Activated naive CD4-positive, alpha-beta T cell (primary cell): ENCODE measurements at places on chromosomes 3 and 15.

GRCh38 chr3:194775266-194775665 lies 89.6 kb downstream of the FAM43A start:
- no peak for DNase-seq

- DNase-seq: no peak
These were observed 24.7 kb downstream of the MYO5A start for GRCh38 chr15:52503788-52504496.

- no peak for DNase-seq
These were observed 1.2 kb downstream of the PRR20G start for GRCh38 chr3:127286571-127287140.

DNA sequence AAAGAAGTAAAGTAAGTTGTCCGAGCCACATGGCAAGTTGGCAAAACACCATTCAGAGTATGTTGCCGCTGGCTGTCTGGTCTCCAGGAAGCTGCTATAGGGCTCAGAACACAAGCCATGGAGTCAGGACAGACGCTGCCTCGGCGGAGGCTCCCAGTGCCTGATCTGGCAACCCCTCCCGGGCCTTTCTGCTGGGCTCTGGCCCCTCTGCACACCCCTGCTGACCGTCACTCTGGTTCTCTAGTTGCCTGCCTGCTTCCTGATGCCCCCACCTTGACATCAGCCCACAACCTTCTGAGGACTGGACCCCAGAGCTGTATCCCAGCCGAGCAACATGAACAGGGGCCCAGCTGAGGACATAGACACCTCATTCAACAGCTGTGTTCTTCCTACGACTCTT lies 39.1 kb downstream of the MGLL start:
- DNase-seq: no peak

- no peak for DNase-seq
These were observed 24.1 kb downstream of the CX3CR1 start for GRCh38 chr3:39255503-39256325.

DNA sequence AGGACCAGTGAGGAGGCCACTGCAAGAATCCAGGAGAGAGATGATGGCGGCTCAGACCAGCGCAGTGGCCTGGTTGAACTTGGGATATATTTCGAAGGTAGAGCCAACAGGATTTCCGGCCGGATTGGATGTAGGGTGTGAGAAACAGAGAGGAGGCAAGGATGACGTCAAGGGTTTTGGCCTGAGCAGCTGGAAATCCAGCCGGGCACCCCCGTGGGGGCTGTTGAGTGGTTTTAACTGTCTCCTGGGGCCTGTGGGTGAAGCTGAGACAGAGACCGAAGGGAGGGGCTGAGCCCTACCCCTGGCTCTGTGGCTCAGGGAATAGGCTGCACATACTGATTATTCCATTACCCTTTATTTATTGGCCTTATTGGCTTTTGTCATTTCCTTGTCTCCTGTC lies 45.7 kb downstream of the EXOG start:
- DNase-seq: no peak

DNA sequence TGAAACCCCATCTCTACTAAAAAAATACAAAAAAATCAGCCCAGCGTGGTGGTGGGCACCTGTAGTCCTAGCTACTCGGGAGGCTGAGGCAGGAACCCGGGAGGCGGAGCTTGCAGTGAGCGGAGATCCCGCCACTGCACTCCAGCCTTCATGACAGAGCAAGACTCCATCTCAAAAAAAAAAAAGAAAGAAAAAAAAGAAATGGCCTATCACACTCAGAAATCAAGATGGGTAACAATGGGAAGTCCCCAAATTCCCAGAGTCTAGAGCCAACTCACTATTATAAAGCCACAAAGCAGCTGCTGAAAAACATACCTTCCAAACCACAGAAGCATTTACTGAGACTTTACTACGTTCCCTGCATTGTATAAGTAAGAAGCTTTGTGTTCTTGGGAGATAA lies 7.5 kb downstream of the HDGFL3 start:
- no peak for DNase-seq

- no peak for DNase-seq
These were observed 81.4 kb downstream of the TM4SF4 start for GRCh38 chr3:149555927-149556326.

DNA sequence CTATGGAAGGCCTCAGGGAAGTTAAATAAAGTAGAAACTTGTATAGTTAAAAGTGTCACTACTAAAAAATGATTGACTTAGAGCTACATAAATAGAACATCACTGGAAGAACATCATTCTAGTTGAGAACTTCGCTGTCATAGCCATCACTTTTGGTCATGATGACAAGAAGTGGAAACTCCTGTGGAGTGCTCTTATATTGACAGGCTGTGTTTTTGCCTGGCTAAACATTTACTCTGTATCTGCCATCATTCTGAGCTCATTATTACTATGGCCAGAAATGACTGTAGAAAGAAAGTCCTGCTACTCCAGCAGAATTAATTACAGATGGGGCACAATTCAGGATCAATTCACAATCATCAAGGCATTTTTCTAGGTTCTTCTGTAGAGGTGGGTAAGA lies 165.1 kb upstream of the GOLIM4 start:
- DNase-seq: no peak

DNA sequence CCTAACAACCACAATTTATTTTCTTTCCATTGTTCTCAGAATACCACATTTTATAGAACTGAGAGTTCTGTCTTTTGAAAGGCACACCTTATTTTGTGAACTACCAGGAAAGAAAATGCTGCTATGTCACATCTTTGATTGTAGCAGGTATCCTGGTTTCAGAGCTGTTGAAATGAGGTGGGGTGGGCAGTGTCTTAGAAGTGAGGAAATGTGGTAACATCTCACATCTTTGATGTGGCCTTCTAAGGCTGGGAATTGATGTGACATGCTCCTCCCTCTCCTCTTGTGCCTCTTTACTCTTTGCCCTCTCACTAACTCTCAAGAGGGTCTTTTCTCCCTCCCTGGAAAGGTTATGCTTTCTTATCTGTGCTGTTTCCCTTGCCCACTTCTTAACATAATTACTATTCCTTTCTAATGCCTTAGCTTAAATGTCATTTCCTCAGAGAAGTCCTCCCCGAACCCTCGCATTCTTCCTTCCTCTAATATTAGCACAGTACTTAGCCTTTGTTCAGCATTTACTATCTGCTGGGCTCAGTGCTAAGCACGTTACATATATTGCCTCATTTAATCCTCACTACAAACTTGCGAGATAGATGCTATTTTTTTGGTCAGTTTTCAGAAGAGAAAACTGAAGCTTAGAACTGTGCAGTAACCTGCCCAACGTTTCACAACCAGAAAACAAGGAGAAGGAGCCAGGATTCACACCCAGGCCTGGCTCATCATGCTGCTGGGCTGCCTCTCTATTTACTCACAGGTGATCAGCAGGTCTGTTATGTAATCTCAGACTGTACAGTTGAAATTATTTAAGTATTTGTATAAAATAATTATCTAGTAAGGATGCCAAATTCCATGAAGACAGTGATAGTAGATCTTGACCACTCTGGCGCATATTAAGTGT lies 24.0 kb upstream of the SPTSSB start:
- DNase-seq: no peak

DNA sequence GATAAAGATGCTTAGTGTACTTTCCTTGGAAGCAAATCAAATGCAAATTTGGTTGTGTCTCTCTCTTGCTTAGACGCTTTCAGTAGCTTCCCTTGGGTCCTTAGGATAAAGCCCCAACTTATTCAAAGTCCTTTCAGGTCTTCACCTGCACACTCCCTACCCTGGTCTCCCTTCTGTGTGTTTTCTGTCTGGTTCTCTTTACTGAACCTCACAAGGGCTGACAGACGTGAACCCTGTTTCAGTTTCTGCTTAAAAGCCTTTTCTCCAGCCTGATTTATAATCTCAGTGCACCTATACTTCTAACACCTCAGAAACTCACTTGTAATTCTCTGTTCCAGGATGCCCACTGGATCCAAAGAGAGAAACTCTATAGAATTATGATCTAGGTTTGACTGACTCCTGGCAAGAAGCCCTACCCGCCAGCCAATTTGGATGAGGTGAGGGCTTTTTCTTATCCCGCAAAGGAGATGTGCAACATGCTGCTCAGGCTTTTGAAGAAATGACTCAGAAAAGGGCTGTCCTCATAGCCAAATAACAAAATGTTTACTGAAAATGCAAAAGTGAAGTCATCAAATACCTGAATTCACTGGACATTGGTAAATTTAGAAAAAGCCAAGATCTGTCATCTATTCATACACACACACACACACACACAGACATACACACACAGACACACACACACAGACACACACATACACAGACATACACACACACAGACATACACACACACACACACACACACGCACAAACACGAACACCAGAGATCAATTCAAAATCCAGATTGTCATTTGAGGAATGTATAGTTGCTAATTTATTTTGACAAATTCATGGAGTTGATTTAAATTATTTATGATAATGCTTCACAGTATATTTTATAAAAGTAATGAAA lies 102.4 kb upstream of the EOMES start:
- no peak for DNase-seq

DNA sequence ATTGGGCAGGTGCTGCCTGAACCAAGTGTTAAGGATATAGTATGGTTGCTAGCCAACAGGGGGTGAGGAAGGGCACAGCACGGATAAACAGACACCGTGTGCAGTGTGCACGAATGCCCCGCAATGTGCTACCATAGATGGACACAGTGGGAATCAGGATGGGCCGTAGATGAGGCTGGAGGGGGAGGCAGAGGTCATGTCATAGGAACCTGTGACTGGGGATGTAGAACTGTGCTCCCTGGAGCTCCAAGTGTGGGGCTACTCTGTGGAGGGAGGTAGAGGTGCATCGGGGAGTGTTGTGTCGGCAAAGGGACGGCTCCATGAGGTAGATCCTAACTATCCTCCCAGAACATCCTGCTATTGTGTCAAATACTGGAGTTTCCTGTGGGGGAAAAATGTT lies 102.5 kb downstream of the TNIK start:
- no peak for DNase-seq

DNA sequence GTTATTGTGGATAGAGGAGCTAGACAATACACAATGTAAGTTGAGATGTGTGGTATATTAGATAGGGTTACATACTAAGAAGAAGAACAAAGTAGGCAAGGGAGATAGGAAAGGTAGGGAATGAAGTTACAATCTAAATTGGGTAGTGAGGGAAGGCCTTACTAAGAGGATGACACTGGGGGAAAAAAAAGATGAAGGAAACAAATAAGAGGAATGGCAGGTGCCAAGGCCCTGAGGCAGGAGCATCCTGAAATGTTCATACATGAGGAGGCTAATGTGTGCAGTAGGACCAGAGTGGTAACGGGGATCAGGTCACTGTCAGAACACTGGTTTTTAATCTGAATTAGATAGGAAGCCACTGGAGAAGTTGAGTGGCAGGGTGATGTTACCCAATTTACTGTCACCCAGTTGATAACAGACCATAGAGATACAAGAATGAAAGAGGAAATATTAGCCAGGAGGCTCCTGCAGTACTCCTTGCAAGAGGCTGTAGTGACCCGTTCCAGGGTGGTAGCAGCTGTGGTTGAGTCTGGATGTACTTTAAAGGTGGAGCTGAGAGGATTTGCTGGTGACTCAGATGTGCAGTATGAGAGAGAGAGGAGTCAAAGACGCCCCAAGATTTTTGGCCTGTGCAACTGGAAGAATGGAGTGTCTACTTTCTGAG lies 14.4 kb downstream of the RTP1 start:
- DNase-seq: no peak

GRCh38 chr3:76063019-76063418 lies 277.7 kb upstream of the ZNF717 start:
- no peak for DNase-seq

- no peak for DNase-seq
These were observed 1.8 kb downstream of the UBE2E1 start for GRCh38 chr3:23807424-23808015.

DNA sequence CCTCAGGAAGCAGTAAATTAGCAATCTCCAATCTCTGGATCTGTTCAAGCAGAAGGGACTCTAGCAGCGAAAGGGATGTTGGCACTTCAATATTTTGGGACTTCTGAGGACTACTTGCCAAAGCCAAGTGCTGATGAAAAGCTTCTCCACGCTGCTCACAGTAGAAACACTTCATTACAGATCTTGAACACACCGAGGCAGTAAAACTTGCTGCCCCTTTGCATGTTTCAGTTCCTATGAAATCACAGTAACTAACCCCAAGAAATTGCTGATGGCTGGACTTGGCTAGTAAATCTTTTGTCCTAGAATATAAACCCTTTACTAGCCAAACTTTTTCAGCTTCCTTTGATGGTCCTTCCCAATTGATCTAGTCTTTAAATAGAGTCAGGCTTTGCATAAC lies 750.5 kb upstream of the GRM7 start:
- no peak for DNase-seq

- DNase-seq: no peak
These were observed 28.7 kb downstream of the SPPL2A start for GRCh38 chr15:50736823-50737222.

- no peak for DNase-seq
These were observed 279.8 kb downstream of the ARPP21 start for GRCh38 chr3:35919160-35919559.

GRCh38 chr15:39142500-39142899 lies 438.4 kb upstream of the THBS1 start:
- no peak for DNase-seq

DNA sequence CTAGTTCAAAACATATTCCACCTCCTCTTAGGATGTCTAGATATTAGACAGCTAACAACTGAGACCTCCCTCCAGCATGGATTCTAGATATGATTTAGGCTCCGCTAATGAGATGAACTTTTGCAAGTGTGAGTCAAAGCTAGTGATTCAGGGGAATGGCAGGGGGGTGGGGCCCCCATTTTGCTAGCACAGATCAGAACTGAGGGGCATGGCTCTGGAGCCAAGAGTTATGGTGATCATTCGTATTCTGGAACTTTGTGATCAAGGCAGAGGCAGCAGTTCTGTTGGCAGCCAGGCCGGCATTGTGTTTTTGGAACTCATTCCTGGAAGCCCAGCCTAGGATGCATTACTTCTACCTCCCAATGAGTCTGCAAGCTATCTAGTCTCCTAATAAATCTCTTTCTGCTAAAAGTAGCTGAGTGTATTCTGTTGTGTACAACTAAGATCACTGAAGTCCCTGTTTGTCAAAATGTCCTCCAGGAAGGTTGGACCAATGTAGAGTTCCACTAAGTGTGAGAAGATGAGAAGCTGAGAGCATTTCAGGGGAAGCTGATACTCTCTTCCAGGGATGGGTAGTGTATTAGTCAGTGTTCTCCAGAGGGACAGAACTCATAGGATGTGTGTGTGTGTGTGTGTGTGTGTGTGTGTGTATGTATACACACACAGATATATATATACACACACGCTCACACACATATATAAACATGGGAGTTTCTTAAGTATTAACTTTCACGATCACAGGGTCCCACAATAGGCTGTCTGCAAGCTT lies 312.7 kb downstream of the TLE3 start:
- no peak for DNase-seq

GRCh38 chr15:98866511-98866910 lies 141.1 kb downstream of the PGPEP1L start:
- no peak for DNase-seq

GRCh38 chr3:127964053-127964452 lies 49.0 kb downstream of the KBTBD12 start:
- no peak for DNase-seq

GRCh38 chr3:11641316-11641682 lies 2.4 kb downstream of the VGLL4 start:
- no peak for DNase-seq
